Activated T-cell treated with anti-CD3 and anti-CD28 coated beads, Interleukin-2, amount 50 U/mL, for 1 hour (primary cell): ENCODE measurements at places on chromosomes 4 and X.

- DNase-seq, result no peak
Observed at GRCh38 chr4:141680060-141680459, 43.7 kb downstream of the IL15 start.

DNA sequence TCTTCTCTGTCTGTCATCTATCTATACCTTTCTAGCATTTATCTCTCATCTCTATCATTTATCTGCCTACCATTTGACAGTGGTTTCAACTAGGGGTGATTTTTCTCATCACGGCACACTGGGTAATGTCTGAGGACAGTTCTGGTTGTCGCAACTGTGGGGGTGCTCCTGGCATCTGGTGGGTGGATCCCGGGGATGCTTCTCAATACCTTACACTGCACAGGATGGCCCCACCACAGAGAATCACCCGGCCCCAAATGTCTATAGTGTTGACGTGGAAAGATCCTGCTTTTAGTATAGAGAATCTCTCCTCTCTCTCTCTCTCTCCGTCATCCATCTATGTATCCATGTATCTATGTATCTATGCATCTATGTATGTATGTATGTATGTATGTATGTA lies 7.2 kb downstream of the P2RY8 start:
- DNase-seq, result no peak

DNA sequence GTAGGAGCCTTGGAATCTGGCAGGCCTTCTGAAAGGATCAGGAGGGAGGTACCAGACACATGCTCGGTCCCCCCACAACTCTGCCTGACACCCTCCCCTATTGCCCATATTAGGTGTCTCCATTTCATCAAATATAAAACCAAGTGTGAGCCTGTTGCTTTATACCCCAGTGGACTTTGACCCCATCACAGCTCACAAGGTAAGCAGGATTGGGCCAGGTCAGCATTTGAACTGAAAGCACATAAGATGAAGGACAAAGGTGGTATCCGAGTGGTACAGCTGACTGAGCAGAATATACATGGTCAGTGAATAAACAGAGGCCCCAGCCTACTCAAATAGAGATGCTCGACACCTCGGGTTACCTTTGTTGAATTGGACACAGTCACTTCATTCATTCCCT lies 20.0 kb downstream of the SLC25A43 start:
- DNase-seq, result no peak

GRCh38 chr4:162837241-162837640 lies 329.4 kb downstream of the NAF1 start:
- DNase-seq, result no peak

DNA sequence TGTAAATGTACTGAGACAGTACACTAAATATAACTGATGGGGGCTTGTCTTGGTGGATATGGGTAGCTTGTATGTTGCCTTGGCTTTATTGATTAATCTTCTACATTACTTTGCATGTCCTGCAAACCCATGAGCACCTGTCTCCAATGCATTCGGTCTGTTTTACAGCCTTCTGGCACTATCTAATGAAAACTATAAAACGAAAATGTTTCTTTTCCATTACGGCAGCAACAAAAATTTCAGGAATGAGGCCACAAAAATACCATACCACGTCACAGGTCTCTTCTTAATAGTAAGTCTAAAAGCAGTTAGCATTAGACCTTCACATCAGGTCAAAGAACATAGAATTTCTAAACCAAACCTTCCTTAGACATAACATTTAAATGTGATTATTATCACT lies 49.8 kb downstream of the EDNRA start:
- no peak for DNase-seq

DNA sequence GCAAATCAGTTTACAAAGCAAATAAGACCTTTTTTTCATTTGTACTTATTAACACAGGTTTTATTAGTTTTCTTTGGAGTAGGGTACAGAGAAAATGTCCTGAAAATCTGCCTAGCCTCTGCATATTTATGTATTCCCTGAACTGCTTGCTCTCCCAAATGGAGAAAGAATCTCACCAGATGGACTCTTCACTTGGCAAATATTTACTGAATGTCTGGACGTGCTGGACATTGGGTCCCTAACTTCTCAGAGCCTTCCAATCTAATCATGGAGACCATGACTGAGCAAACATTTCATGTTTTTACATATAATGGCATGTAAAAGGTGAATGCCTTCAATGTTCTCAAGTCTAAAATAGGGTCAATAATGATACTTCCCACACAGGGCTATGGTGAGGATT lies 126.0 kb downstream of the CHRDL1 start:
- DNase-seq, result no peak

DNA sequence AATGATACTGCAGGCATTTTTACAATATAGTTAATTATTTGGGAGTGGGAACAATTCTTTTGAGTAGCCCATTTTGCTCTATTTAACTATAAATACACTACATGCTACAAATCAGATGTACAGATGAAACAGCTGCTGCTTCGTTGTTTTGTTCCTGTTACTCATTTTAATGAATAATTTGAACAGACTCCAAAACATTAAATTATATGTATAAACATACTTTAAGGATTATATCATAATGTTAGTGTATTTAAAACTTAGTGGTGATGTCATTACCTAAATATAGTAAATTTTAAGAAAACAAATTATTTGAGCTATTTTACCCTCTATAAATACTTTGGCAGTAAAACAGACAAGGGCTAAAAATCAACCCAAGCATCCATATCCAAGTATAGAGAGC lies 60.7 kb downstream of the GAB1 start:
- no peak for DNase-seq

DNA sequence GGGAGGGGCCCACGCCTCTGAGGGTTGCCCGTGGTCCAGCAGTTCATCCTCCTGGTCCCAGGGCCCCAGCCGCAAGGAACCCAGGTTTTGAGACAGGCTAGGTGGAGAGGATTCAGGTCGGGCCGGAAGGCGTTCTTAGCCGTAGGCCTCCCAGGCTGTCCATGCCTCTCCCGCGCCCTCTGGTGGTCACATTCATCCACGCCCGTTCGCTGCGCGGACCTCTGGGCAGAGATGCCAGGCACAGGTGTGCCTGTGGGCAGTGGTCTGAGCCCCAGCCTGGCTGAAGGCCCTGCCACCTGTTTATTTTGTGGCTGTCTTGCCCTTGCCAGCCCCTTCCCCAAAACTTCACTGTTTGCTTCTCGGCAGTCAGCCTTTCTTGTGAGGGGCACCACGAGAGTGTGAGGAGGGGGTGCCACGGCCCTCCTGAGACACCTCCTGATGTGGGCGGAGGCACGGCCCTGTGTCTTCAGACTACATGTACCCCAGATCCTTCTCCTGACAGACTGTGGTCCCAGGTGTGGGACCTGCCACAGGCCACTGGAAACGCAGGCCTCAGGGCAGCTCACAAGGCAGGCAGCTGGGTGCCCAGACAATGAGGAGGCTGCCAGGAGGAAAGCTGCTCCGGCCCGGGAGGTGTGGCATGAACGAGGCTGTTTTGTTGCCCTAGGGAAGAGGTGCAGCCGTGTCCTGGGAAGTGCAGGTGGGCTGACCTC lies 5.0 kb downstream of the UVSSA start:
- peak; percentile 90 for DNase-seq

DNA sequence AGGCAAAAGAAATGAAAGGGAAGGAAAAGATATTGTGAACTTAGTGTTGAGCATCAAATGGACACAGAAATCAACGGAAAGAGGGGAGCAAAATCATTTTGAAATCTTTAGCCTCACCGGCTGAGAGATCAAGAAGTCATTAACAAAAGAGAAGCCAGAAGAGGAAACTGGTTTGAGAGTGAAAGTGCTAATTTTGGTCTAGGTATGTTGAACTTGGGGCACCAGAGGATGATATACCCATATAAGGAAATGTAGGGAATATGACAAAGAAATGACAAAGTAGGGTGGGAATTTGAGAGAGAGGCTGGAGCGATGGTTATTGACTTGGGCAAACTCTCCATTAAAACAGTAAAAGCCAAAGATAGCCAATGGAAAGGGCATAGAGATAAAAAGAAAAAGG lies 183.4 kb upstream of the ATOH1 start:
- DNase-seq, result no peak

DNA sequence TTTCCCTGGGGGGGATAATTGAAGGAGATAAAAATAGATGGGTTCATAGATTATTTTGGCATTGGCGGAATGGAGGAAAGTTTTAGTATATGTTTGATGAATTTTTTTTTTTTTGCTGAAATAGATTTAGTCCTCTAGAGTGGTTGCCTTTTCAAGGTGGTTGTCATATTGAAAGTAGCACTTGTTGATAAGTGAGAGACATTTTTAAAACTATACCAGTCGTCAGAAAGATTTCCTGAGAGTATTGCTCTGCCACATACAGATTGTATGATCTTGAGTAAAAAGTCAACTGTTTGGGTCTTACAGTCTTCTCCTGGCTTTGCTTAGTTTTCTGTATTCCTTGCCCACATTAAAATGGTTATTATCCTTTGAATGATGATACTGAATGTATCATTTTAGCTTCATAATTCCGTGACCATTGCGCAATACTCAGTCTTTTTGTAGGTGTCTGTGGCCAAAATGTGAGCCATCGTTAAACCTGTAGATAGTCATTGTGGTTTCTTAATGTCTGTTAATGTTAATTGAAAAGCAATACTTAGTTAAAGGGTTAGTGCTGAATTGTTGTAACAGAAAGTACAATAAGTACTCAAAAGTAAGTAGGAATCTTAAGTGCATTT lies 7.1 kb downstream of the SMARCAD1 start:
- DNase-seq, result no peak

- no peak for DNase-seq
Observed at GRCh38 chrX:136529795-136530194, 2.2 kb upstream of the VGLL1 start.
